Nasal cavity respiratory epithelium epithelial cell of viscerocranial mucosa (primary cell): ENCODE measurements at places on chromosomes 4 and X. TPM values are rescaled to one million over a fixed set of nuclear protein-coding genes. Genes with fewer than 3 reads are reported as not detected.

CLCN5 gene
- 12.0 and 13.7 TPM in 2 replicates for total RNA-seq

FAM236C gene
- not detected in 2 replicates for total RNA-seq

CXCL10 gene
- 0.34 and 3.1 TPM in 2 replicates for total RNA-seq

SLC7A11 gene
- 122 and 291 TPM in 2 replicates for total RNA-seq

HADH gene
- 22.6 and 57.0 TPM in 2 replicates for total RNA-seq

SPANXN3 gene
- not detected in 2 replicates for total RNA-seq

SLC38A5 gene
- total RNA-seq, result 150 and 165 TPM in 2 replicates

TMPRSS11A gene
- total RNA-seq, result under 0.01 and 0.50 TPM in 2 replicates

MFSD8 gene
- total RNA-seq, result 15.0 and 15.7 TPM in 2 replicates

DCHS2 gene
- total RNA-seq, result under 0.01 and 0.07 TPM in 2 replicates

UPF3B gene
- total RNA-seq, result 3.1 and 3.8 TPM in 2 replicates

NLGN4X gene
- total RNA-seq, result under 0.01 and 0.50 TPM in 2 replicates

HUWE1 gene
- 106 and 179 TPM in 2 replicates for total RNA-seq

STAP1 gene
- not detected in 2 replicates for total RNA-seq

FRMPD4 gene
- under 0.01 TPM in 2 replicates for total RNA-seq

UBA1 gene
- total RNA-seq, result 99.5 and 156 TPM in 2 replicates

KCNIP4 gene
- 0.28 and 0.34 TPM in 2 replicates for total RNA-seq

SMR3B gene
- not detected in 2 replicates for total RNA-seq

GPAT3 gene
- total RNA-seq, result 1.2 and 8.9 TPM in 2 replicates

ATP6AP2 gene
- 139 and 146 TPM in 2 replicates for total RNA-seq

PDGFRA gene
- total RNA-seq, result 0.36 TPM in 1 of 2 replicates, not detected in the other

TTC29 gene
- total RNA-seq, result not detected in 2 replicates

ART3 gene
- not detected in 2 replicates for total RNA-seq
